ENCODE measurements at places on chromosomes 12 and 14.

DNA sequence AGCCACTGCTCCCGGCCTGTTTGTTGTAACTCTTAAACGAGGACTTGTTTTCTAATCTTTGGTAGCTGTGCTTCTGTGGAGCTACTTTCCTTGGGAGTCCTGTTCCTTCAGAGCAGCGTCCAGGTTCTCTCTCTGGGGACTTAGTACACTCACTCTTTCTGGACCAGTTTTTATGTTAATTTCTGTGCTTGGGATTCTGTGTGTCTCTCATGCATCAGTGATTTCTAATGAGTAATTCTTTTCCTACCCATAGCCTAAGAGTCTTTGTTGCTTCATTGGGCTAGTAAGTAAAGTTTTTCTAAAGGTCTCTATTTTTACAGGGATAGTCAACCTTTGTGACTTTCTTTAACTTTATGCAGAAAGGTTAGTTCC, 289.3 kb downstream of the FBXL14 start:
- DNase-seq, result no peak

- DNase-seq, result no peak
Measured at GRCh38 chr12:64621257-64621942, 11.1 kb downstream of the RASSF3 start.

GRCh38 chr12:131835616-131836171, 7.5 kb downstream of the MMP17 start:
- DNase-seq, result no peak

- no peak for DNase-seq
Measured at GRCh38 chr12:79938843-79939242, 3.9 kb upstream of the PPP1R12A start.

GRCh38 chr12:122216445-122216844, 9.4 kb downstream of the DIABLO start:
- no peak for DNase-seq

GRCh38 chr14:38391334-38391733, 135.4 kb upstream of the CLEC14A start:
- DNase-seq, result no peak

DNA sequence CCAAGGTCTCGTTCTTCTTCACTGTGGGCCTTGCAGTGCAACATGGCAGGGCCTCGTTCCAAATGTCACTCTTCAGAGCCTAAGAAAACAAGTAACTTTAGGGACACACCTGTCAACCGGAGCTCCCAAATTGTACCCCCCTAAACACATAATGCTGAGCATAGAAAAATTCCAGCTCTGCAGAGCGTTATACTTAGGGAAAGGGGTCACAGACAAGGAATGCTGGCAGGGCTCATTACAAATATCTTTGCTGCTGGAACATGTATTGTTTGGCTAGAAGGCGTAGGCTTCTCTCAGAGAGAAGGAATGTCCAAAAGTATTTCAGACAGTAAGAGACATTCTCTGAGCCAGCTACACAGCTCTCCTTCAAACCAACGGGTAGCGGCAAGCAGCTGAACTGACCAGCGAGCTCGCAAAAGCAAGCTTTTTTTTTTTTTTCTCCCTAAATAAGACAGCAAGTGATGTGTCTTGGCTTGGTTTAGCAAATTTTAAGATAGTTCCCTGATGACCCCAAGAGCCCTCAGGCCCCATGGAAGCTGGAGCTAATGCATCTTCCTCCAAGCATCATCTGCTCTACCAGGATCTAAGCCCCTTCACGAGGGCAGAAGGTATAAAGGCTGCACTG, 24.5 kb downstream of the SSH1 start:
- no peak for DNase-seq

- no peak for DNase-seq
Measured at GRCh38 chr14:53599221-53599945, 357.2 kb downstream of the BMP4 start.

DNA sequence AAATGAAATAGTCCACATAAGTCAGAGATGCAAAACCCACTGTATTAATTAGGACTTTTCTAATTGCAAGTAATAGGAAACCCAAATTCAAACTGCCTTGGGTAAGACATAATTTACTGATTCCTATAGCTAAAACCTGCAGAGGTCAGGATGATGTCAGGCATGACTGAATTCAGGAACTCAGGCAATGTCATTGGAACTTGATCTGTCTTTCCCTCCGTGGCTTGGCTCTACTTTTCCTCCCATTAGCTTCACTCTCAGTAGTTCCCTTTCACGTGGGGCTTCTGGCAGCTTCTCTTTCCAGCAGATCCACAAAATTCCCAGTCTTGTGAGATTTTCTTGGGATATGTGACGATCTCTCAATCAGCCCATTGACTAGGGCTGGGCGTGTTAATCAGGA, 2.4 kb upstream of the JDP2 start:
- no peak for DNase-seq

DNA sequence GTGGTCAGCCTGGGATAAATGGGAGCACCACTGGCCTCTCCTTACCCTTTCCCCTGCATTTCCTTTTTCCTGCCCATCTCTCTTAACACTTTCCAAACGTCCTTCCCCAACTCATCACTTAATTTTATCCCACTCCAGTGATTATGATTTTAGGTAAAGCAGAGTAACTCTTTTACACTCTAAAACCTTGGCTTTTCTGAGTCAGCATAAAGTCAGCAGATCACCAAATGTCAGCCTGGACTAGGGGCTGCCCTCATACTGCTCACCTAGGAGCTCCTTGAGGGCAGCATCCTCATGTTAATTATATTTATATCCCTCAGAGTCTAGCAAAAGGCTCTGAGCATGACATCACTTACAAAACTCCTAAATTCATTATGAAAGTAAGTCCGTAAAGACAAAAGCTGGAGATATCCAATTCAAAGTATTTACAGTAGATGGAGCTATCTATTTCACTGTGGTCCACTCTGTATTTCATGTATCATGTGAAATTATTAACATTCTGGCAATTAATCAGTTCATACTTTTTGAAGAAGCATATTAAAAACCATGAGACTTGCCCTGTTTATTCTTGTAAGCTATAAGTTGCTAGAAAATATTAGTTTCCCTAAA, 17.0 kb upstream of the DICER1 start:
- no peak for DNase-seq

DNA sequence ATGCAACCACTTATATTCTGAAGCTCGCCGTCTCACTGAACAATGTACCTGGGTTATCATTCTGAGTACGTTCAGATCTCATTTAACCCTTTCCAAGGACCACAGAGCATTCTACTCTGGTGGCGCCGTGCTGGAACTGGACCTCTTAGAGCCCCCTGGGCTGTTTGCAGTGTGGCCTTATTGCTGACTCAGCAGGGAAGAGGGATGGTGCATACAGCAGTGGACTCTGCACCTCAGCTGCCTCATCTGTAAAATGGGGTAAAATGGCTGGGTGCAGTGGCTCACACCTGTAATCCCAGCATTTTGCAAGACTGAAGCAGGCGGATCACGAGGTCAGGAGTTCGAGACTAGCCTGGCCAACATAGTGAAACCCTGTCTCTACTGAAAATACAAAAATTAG, 2.9 kb downstream of the ALDH2 start:
- no peak for DNase-seq

GRCh38 chr14:37711831-37712475, 116.5 kb downstream of the TTC6 start:
- DNase-seq, result no peak

GRCh38 chr14:49194067-49194466, 392.1 kb downstream of the RPS29 start:
- DNase-seq, result no peak
